ENCODE measurements at places on chromosomes 1 and 21.

DNA sequence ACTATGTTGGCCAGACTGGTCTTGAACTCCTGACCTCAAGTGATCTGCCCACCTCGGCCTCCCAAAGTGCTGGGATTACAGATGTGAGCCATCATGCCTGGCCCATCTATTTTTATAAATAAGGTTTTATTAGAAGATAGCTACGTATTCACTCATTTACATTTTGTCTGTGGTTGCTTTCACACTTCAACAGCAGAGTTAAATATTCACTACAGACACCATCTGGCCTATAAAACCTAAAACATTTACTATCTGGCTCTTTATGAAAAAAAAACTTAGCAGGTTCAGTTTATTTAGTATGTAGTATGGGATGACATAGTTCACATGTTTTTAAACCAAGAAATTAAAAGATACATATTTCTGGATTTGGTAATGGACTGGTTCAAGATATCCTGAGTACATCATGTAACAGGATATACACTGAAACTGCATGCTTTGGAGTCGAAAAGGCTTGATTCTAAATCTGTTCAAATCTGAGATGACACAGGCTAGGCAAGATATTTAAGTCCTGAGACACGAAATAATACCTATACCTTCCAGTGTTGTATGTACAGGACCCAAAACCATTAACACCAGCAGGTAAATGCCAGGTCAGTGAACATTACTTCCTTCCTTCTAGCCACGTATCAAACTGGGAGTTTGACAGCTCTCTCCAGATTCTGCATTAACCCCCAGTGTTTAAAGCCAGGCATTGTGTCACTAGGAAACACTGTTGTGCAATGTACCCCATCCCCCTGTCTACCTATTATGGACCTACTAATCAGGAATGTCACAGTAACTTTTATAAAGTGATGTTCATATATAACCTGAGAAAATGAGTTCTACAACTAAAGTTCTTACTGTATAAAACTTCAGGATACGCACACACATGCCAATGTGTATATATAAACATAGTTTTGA lies 54.3 kb upstream of the SDC3 start:
- DNase-seq: no peak

DNA sequence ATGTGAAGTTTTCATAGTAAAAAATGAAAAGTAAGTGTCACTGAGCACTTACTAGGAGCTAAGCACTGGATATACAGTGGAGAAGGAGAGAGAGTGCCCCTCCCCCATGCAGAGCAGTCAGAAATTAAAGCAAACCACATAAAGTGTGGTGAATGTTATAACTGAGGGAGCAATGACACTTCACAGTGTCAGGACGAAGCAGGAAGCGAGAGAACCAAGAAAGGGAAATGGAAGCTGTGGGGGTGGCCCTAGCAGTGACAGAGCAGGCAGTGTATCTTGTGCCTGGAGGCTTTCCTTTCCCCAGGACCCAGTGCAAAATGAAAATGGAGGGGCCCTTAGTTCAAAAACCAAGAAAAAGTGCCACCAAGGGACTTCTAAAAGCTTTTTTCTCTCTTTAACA lies 21.5 kb upstream of the RCAN3 start:
- no peak for DNase-seq

DNA sequence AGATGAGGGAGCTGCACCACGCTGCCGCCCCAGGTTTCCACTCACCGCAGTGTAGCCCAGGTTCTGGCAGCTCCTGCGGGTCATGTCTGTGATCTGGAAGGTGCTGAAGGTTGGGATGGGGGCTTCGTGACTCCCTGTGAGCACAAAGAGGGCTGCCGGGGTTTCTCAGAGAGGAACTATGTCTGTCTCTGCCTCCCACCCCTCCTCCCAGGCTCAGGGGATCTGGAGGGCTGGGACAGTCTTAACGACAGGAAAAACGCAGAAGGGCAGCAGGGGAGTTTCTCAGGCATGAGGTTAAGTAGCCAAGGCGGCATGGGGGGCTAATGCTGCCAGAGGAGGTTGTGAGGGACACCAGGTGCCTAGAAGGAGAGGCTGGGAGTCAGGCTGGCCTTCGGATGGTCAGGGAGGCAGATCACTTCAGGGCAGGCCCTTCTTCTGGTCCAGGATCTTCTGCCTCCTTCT lies 656 bp downstream of the SH2D2A start:
- no peak for DNase-seq

- no peak for DNase-seq
Observed at GRCh38 chr1:78426408-78426807, 64.4 kb upstream of the PTGFR start.

DNA sequence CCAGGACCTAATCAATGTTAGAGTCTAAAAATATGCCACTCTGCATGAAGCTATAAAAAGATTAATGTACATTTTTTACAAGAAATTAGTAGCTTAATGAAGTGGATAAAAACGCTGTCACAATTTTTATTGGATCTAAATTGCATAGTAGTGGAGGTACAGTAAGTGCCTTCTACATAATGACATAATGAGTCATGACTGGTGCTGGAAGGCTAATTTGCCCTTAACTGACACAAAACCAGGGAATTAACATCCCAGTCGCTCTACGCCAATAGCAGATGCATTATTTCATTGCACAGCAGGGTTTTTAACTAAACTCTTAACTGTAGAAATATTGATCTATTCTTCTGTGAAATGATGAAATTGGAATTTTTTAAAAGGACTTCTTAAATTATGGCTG lies 33.3 kb downstream of the RRAGC start:
- DNase-seq: no peak

DNA sequence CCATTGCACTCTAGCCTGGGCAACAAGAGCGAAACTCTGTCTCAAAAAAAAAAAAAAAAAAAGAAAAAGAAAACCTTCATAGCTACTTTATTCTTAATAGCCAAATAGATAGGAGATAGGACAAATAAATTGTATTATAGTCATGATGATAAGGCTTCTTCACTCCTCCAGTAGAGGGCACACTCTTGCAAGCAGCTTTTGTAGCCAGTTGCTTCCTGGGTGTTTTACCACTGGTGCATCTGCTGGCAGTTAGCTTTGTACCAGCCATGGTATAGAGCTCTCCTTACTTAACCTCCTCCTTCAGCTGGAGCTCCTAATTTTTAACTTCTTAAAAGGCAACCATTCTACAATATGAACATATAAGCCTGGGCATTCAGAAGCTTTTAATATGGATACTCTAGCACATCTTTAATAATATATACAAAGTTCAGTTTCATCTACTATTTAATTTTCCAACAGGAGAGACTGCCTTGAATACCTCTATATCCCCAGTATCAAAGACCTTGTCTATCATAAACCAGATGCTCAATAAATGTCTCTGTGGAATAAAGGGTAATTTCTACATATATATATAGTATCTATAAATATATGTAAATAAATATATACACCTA lies 35.8 kb downstream of the EVI5 start:
- DNase-seq: no peak

GRCh38 chr21:29224006-29224405 lies 74.7 kb upstream of the BACH1 start:
- DNase-seq: no peak

DNA sequence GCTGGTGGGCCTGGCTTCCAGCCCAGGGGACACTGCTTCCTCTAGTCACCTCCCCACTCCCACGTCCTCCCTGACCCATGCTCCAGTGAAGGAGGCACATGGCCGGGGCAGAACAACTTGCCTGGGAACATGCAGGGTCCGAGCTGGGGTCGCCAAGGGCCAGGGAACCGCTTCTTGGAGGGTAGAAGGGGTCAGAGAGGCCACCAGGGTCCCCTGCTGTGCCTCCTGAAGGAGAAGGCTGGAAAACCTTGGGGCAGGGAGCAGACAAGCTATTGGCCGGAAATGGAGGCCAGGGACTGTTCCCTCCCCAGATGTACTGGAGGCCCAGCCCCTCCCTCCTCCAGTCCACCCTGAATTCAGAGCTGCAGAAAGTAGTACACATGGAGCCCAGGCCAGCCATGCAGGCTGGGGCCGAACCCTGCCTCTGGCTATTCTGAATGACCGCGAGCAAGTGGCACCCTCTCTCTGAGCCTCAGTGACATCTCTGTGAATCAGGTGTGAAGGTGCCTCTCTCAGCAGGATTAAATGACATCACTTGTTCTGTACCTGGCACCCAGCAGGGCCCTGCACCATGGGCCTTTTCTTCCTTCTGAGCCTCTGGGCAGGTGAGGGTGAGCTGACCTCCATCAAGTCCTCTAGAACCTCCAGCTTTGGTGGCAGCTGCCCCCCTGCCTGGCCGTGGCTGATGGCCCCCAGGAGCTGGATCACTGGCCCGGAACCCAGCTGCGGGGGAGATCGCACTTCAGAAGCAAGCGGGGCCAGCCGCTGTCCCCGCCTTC lies 15.7 kb downstream of the SPOCD1 start:
- no peak for DNase-seq

DNA sequence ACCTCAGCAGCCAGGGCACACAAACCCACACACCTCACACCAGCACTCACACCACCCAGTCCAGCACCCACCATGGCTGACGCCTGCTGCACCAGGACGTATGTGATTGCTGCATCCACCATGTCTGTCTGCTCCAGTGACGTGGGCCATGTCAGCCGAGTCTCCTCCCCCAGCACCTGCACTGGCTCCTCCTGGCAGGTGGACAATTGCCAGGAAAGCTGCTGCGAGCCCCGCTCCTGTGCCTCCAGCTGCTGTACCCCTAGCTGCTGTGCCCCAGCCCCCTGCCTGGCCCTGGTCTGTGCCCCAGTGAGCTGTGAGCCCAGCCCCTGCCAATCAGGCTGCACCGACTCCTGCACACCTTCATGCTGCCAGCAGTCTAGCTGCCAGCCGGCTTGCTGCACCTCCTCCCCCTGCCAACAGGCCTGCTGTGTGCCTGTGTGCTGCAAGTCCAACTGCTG lies at the start of gene KRTAP10-8:
KRTAP10-8 (plus strand) TSS at position 51 of the 458 bp plus-strand sequence; CDS start at position 73, 22 bp downstream.
- DNase-seq: no peak

- no peak for DNase-seq
Observed at GRCh38 chr1:12607263-12607662, 10.7 kb downstream of the DHRS3 start.

DNA sequence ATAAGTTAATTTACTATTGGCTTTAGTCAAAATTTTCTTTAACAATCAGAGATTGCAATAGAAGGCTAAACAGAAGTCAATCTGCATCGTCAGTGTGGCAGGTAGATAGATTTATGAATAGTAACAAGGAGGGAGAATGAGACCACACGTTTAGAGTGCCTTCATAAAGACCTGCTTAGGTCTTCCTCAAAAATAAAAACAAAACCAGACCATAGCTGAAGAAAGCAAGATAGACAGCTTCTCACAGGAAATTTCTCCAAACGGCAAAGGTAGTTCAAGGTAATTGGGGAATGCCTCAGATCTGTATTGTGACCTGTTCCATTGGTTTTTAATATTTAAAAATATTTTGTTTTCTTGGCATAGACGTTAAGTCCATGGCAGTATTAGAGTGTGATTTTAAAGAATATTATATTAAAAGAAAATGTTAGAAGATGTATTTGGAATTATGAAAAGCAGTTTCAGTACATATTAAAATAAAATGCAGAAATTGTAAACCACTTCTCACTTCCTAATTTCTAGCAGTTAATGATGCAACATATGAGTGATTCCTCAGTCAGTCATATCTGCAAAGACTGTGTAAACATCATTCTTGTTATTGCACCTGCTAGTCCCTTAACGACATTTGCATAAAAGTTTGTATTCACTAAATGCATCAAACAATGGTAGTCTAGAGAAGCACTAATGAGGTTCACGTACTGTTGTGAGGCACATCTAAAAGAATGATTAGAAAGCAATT lies 278.0 kb downstream of the HLX start:
- DNase-seq: no peak
